ENCODE measurements at places on chromosomes 12 and 14. TPM values are rescaled to one million over a fixed set of nuclear protein-coding genes. Genes with fewer than 3 reads are reported as not detected.

The NGB gene
- not detected for total RNA-seq

- no peak for DNase-seq
Measured at GRCh38 chr12:121857322-121858246, 1.1 kb downstream of the HPD start.

The FITM1 gene
- total RNA-seq, result 0.49 TPM

DNA sequence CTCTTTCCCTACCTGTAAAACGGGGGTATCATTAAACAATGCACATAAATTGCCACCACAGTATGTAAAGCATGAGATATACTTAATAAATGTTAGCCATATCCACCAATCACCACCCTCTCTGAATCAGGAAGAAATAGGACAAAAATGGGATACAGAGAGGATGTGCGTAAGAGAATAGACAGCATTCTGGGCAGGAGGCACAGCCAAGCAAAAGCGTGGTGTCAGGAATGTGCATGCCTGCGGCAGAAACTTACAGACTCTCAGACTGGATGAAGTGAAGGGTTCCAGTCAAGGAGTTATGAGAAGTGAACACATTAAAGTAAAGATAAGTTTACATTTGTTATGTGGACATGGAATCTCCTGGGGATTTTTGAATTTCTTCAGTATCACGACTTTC is 121.7 kb upstream of the MDM1 start:
- no peak for DNase-seq

DNA sequence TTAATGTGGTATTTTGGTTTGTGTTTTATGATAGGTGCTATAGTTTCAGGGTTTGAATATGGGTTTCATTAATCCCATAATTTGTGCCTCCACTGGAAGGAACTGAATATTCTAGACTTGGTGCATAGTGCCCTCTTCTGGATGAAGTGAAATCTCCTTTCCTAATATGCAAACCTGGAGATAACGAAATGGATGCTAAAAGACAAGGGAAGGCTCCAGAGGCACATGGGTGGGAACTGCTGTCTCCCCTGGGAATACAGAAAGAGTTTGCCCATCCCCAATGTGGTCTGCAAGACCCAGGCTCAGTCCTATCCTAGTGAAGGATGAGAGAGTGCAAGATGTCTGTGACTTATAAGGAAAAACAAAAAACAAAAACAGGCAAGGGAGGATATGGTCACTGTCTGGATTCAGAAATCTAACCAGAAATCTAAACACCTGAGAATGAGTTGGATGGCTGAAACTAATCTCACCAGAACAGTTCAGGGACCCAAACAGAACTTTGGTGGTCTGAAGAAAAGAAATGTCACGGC is 142.3 kb upstream of the TMPO start:
- peak; percentile 12 for DNase-seq

The FLVCR2 gene
- total RNA-seq, result 11.6 TPM

DNA sequence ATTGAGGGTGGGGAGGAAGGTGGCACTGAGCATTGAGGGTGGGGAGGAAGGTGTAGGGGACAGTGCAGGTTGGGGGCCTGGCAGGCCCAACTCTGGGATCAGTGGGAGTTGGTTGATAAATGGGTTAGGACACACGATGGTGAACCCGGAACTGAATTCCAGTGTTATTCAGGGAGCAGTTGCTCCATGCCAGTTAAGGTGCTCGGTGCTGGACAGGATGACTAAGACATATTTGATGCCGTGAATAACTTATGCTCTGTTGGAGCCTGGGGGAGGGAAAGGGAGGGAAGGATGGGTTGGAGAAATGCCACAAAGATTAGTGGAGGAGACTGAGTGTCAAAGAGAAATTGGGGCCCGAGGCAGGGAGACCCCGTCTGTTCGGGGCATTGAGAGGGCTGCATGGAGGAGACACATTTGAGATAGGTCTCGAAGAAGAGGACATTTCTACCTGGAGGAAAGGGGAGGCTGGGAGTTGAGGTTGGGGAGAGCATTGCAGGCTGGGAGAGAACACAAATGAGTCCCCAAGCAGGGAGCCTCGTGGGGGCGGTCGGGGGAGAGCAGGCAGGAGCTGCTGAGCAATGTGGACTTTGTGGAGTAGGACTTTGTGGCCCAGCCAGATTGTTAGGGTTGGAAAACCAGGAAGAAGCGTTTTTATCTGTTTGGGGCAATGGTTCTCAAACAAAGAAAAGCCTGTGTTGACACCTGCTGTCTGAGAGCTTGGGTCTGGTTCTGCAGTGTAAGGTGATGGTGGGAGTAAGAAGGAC is 65.3 kb downstream of the IQSEC3 start:
- no peak for DNase-seq

- DNase-seq, result peak; percentile 86
Measured at GRCh38 chr12:4271717-4272423, 1.7 kb upstream of the CCND2 start.

The RAD9B gene
- 1.9 TPM for total RNA-seq

- DNase-seq, result no peak
Measured at GRCh38 chr12:77402716-77403115, 337.3 kb upstream of the E2F7 start.

The COL2A1 gene
- not detected for total RNA-seq

The SERPINA6 gene
- not detected for total RNA-seq

GRCh38 chr12:78034025-78034424 is 203.3 kb downstream of the NAV3 start:
- no peak for DNase-seq

DNA sequence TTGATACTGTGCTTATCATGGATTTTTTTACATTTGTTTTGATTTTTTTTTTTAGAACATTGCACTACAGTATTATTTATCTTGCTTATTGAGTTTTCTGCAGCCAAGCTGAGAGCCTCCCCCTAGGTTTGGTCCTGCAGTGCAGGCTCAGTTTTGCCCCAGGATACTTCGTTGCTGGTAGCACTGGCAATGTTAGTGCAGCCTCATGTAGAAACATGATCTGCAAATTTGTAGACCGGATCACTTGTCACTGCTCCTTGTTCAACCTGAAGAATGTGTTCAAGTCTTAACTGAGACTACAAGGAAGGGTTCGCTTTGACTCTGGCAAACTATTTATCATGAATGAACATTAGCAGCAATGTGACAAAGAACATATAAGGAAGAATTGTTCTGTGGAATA is 377.2 kb upstream of the PDE3A start:
- no peak for DNase-seq

GRCh38 chr12:105212438-105212837 is 23.5 kb downstream of the APPL2 start:
- no peak for DNase-seq

GRCh38 chr12:39780411-39780912 is 160.9 kb upstream of the ABCD2 start:
- no peak for DNase-seq

- peak; percentile 82 for DNase-seq
Measured at GRCh38 chr12:106136263-106136662, 2.5 kb downstream of the NUAK1 start.

The CDKL1 gene
- 6.1 TPM for total RNA-seq

- DNase-seq, result no peak
Measured at GRCh38 chr12:68854554-68854953, 46.6 kb downstream of the MDM2 start.

The P2RX7 gene
- 1.2 TPM for total RNA-seq

- no peak for DNase-seq
Measured at GRCh38 chr12:12548713-12549112, 13.9 kb downstream of the DUSP16 start.

DNA sequence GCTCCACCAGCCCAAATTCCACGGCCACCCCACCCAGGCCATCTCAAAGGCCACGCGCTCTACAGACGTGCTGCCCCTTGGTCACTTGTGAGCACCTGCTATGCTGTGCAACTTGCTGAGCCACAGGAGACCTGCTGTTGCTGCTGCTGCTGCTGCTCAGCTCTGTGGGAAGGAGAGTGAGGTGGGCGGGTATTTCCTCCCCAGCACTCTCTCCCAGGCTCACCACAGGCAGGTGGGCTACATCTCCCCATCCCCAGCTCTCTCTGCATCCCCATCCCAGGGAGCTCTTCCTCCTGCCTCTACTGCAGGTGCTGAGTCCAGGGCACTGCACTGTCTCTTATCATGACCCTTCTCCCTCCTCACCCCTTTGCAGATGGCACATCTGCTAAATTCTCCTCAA is 306.9 kb downstream of the BCL11B start:
- no peak for DNase-seq

DNA sequence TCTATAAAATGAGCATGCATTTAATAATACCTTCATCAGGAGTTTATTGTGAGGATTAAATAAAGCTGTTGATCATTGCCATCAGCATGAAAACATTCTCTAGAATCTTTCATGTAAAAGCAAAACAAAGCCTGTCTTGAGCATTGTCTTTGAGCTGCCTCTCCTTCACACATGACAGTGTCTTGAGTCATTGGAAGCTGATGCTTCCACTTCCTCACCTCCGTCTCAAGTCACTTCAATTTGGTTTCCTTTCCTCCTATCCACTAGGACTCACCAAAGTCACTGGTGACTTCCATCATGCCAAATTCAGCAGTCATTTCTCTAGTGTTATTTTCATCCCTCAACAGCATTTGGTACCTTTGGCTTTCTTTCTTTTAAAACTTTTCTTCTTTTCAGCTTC is 31.6 kb upstream of the MYBPC1 start:
- DNase-seq, result no peak

DNA sequence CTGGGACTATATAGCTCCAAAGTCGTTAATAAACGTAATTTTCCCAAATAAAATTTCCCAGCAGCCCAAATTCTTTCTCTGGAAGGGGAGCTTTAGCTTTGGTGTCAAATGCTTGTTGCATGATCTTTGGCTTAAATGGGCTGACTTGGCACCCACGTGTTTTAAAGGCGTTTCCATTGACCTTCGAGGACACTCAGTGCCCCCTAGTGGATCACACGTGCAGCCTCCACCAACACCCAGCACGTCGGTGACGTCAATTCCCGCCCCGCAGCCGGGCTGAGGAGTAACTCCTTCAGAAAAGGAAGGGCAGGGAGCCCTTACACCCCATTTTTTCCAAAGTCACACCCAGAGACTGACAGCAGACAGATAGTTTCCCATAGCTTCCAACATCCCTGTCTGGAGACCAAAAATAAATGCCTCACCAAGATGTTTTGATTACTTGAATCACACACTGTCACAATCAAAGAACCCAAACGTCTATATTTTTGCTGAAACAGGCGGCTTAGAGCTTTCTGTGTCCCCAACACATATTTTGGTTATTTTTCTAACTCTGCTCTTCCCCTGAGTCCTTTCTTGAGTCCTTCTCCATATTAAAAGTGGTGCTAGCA is 707.9 kb downstream of the AACS start:
- DNase-seq, result peak; percentile 17

The JDP2 gene
- 2.0 TPM for total RNA-seq

The KLHL33 gene
- total RNA-seq, result 0.04 TPM

The ITPR2 gene
- total RNA-seq, result 46.1 TPM

DNA sequence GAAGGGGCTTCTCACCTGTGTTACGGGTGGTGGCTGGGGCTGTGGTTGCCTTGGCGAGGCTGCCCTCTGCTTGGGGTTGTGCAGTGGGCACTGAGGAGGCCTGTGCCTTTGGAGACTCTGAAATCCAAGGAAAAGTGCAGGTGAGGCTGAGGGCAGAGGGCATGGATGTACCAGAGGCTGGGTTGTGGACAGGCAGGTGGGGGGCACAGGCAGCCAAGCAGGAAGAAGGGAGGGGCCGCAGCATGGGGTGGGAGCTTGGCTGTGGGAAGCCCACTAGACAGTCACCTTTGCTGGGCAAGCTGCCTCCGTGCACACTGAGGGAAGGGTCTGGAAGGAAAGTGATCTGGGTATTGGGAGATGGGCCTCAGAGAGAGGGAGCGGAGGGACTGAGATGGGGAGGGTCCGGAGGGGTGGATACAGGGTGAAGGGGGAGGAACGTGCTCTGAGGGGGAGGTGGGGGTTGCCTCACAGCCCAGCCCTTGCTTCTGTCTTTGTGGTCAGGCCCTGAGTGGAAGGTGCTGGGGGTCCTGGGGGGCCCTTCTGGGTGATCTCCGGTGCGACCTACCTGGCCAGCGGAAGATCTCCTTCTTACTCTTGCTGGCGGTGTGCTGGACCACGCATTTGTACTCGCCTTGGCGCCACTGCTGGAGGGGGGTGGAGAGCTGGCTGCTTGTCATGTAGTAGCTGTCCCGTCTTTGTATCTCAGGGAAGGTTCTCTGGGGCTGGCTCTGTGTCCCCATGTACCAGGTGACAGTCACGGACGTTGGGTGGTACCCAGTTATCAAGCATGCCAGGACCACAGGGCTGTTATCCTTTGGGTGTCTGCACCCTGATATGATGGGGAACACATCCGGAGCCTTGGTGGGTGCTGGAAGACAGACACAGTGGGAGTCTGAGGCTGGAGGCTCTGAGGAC is 318.7 kb downstream of the TMEM121 start:
- no peak for DNase-seq

GRCh38 chr12:90280564-90281058 is 572.0 kb upstream of the ATP2B1 start:
- DNase-seq, result peak; percentile 52

All from activated naive CD4-positive, alpha-beta T cell treated with anti-CD3 and anti-CD28 coated beads, Interleukin-2, amount 50 U/mL, for 72 hours (primary cell).